ENCODE measurements at places on chromosomes 5 and 9.

DNA sequence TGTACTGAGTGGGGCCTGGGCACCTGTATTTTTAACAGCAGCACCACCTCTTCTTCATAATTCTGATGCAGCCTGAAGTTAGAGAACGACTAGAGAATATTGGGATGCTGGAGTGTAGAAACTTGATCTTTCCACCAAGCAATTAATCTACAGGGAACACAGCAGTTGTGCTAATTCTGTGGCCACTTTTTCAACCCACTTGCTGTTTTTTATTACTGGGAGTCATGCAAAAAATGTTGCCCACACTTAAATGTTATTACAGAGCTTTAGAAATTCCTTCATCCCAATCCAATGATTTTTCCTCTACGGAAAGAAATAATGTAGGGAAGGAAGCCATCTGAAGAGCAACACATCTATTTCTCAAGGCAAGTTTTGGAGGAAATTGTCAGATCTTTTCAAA lies 190.9 kb upstream of the TUT7 start:
- no peak for DNase-seq

GRCh38 chr5:64952951-64953673 lies 184.4 kb downstream of the CWC27 start:
- DNase-seq: no peak

- no peak for DNase-seq
Measured at GRCh38 chr5:147558826-147559225, 49.0 kb upstream of the DPYSL3 start.

DNA sequence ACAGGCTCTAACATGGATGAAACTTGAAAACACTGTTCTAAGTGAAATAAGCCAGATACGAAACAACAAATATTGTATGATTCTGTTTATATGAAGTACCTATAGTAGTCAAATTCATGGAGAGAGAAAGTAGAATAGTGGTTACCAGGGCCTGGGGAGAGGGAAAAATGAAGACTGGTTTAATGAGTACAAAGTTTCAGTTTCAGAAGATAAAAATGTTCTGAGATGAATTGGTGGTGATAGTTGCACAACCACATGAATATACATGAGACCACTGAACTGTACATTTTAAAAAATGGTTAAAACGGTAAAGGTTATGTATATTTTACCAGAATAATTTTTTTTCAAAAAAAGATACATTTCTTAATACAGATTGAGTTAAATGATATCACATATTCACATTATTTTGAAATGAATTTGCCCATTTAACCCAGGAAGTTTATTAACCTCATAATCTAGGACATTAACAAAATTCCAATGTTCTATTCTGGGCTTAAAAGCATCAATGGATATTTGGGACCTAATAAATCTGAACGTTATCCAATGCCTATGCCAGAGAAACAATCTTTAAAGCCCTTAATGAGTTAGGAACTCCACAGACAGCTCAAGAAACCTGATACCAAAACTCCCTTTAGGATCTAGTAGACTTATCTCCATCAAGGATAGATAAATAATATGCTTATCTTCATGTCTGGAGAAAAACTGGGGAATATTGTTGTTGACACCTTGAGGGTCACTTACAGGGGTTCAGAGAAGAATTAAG lies 521.3 kb downstream of the EFNA5 start:
- DNase-seq: no peak

DNA sequence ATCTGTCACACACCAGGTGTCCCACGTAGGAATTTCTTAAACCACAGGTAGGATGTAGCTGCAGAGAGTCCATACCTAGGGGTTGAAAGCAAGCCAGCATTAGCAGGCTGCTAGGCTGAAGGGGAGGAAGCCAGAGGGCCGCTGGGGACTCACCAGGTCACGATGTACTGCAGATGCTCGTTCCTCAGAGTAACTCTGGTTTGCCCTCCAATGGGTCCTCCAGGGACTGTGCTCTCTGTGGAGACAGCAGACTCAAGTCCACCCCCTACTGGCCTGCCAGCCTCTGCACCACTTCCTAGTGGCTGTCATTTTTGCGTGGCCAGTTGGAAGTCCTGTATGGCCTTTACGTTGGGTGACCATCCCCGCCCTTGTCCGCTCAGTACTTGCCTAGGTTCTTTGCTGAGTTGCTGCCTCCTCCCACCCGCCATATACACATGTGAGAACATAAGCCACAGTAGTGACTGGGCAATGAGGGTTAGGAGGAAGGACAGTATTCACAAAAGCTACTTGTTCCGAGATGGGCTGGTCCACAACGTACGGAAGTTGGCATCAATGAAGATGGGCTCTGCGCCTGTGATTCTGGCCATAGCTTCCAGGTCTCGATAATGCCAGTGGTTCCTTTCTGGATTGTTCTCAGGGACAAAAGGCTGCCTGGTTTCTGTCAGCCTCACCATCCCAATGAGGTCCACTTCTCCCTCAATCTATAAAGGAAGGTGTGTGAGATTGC lies 4.1 kb downstream of the RPL7A start:
- DNase-seq: no peak

- no peak for DNase-seq
Measured at GRCh38 chr9:5389109-5389732, 48.5 kb downstream of the PLGRKT start.

DNA sequence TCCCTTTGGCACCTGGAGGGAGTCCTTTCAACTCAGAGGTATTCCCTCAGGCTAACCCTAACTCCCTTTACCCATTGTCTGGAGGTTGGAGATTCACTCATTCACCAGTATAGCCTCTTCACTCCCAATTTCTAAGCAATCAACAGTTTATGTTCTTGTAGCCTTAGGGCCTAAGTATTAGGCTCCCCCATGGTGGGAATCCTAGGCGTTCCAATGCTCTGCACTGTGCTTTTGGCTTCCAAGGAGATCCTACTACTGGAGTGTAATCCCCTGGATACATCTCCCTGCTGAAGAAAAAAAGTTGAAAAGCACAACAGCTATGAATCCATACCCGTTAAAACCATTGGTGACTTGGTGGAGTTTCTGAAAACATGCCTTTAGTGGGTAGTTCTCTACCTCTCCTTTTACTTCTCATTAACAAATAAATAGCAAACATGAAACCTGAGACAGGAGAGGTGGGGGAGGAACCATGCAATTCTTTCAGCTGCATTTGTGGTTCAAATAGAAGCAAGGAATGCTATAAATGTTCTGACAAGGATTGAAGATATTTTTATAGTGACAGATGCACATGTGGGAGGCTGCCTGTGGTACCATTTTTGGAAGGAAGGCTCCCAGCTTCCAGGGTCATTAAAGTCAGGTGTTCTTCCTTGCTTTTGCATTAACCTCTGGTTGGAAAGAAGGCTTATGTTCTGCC lies 397.1 kb downstream of the DMAC1 start:
- DNase-seq: no peak

DNA sequence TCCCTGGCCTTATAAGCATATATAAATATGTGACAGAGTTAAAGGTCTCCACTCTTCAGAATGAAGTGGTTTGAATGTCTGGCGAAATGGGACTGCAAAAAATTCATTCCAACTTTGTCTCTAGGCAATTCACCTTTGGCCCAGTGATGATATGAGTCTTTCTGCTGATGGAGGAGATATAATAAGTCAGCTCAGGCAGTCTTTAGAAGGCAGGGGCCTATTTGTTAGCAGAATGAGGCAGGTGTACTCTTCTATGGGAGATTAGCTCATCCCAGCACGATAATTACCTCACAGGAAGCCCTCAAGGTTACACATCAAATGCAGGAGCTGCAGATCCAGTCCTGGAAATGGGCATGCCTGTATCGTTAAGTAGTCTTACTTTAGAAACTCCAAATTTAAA lies 300.5 kb downstream of the NR2F1-AS1 start:
- no peak for DNase-seq

DNA sequence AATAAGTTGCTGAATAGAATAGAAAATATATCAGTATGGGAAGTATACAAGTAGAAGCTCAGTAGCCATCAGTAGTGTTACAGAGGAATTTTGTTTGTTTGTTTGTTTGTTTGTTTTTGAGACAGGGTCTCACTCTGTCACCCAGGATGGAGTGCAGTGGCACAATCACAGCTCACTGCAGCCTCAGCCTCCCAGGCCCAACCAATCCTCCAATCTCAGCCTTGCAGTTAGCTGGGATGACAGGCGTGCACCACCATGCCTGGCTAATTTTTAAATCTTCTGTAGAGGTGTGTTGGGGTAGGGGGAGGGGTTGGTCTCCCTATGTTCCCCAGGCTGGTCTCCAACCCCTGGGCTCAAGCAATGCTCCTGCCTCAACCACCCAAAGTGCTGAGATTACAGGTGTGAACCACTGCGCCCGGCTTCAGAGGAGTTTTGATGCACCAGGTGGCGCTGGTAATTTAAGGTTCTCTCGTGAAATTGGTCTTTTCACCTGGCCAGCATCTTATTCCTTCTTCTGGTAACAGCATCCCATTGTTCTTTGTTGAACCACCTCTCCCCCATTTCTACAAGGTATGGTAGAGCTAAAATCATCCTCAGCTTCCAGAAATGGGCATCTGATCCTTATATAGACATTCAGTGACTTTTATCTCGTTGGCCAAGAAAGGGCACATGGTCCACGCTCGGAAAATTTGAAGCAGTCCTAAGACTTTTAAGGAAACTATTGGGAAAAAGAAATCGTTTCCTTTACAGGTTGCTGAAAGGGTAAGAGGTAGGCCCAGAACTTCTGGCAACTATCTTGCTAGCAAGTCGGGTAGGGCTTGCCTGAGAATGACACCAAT lies 157.1 kb downstream of the ARRDC3 start:
- DNase-seq: peak; percentile 48

- no peak for DNase-seq
Measured at GRCh38 chr5:150224483-150225027, 34.7 kb downstream of the SLC6A7 start.

- DNase-seq: peak; percentile 58
Measured at GRCh38 chr5:127785098-127785927, 82.1 kb downstream of the CCDC192 start.

GRCh38 chr5:54091307-54092130 lies 218.9 kb downstream of the ARL15 start:
- no peak for DNase-seq

DNA sequence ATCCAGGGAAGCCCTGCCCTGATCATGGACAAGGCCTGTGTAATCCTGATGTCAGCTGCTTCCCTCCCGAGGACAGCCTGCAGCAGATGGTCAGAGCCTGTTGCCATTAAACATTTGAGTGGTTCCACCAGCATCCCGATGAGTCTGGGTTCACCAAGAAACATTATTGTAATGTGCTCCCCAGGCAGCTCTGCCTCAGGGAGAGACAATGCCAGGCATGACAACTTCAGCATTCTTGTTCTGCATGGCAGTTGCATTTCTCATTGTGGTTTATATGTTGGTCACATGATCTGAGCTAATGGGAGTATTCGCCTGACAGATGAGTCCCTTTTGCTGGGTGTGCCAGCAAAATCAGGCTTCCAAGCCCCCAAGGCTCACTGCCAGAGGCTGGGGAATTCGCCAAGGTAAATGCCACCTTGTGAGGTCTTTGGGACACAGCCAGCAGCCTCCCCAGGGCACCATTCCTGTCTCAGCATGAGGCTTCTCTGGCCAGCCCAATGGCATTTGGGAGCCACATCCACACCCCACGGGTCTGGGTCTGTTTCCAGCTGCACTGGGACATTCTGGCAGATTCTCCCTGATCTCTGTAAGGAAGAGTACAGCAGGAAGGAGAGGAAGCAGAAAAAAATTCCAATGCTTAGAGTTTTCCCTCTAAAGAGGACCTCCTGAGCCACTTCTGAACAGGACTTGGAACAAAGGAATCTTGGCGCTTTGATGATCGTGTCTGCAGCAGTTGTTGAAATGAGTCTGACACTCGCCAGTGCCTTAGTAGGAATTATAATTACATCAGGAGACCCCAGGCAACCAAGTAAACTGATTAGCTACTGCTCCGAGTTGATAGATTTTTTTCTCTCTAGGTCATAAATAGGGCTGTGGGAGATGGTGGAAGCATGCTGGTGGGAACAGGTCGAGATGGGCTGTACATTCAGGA lies 18.7 kb downstream of the KCNIP1 start:
- no peak for DNase-seq

DNA sequence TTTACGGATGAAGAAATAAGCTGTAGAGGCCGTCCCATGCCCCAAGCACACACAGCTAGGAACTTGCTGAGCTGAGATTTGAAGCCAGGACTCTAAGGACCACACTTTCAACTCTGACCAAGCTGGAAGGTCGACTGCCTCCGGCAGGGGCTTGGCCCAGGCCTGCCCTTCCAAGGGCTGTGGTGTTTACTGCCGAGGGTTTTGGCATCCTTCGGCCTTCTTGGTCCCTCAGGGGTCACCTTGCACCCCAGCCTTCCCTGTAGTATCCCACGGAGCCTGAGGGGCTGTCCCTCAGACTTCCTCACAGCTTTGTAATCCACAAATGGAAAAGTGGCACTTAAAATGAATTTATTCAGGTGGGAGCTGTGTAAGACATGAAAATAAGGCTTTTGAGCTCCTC lies 83.7 kb upstream of the SPRY4 start:
- no peak for DNase-seq

DNA sequence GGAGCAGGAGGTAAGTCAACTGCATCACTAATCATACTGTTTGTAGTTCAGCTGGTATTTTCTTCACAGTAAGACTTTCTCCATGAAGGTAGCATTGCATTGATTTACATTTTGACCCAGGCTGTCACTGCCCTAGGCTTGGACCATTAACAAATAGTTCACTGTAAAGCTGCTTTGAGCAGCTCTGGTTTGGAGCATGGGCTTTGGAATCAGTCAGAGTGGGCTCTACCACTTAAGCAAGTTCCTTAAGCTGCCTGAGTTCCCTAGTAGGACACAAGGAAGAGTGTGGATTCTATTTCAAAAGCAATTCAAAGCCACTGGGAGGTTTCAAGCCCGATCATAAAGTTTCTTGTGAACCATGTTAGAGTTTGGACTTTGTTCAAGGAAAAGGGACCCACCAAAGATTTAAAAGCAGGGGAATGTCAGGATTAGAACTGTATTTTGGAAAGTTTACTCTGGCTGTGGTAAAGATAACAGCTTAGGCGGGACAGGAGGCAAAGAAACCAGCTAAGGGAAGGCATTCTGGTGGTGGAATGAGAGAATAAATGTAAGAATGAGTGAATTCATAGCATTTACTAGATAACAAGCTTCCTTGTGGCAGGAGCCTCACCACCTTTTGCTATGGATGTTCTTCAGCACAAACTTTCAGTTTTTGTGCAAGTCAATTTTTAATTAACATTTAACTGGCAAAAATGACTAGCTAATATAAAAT lies 12.3 kb upstream of the PANK3 start:
- DNase-seq: no peak

GRCh38 chr5:134249469-134250379 lies 23.9 kb upstream of the PPP2CA start:
- no peak for DNase-seq

- DNase-seq: no peak
Measured at GRCh38 chr9:110659891-110660541, 8.6 kb upstream of the MUSK start.
